Gastroesophageal sphincter (tissue), 4 donors: ENCODE measurements at places on chromosomes 2 and 18. TPM values are rescaled to one million over a fixed set of nuclear protein-coding genes. Genes with fewer than 3 reads are reported as not detected.

Gene SNTG2
- total RNA-seq, result 7.9 TPM

Gene METTL5
- total RNA-seq, result 62.1 TPM

Gene UGT1A3
- not detected for total RNA-seq

Gene CHRNG
- total RNA-seq, result not detected
